ENCODE measurements at places on chromosomes 16 and 17.

- no peak for DNase-seq
These were observed 35.4 kb downstream of the XYLT1 start for GRCh38 chr16:17435318-17435717.

DNA sequence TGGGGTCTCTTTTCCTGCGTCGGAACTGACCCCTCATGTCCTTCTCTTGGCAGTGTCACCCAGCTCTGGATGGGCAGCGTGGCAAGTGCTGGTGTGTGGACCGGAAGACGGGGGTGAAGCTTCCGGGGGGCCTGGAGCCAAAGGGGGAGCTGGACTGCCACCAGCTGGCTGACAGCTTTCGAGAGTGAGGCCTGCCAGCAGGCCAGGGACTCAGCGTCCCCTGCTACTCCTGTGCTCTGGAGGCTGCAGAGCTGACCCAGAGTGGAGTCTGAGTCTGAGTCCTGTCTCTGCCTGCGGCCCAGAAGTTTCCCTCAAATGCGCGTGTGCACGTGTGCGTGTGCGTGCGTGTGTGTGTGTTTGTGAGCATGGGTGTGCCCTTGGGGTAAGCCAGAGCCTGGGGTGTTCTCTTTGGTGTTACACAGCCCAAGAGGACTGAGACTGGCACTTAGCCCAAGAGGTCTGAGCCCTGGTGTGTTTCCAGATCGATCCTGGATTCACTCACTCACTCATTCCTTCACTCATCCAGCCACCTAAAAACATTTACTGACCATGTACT, 13.2 kb downstream of the IGFBP4 start:
- no peak for DNase-seq

DNA sequence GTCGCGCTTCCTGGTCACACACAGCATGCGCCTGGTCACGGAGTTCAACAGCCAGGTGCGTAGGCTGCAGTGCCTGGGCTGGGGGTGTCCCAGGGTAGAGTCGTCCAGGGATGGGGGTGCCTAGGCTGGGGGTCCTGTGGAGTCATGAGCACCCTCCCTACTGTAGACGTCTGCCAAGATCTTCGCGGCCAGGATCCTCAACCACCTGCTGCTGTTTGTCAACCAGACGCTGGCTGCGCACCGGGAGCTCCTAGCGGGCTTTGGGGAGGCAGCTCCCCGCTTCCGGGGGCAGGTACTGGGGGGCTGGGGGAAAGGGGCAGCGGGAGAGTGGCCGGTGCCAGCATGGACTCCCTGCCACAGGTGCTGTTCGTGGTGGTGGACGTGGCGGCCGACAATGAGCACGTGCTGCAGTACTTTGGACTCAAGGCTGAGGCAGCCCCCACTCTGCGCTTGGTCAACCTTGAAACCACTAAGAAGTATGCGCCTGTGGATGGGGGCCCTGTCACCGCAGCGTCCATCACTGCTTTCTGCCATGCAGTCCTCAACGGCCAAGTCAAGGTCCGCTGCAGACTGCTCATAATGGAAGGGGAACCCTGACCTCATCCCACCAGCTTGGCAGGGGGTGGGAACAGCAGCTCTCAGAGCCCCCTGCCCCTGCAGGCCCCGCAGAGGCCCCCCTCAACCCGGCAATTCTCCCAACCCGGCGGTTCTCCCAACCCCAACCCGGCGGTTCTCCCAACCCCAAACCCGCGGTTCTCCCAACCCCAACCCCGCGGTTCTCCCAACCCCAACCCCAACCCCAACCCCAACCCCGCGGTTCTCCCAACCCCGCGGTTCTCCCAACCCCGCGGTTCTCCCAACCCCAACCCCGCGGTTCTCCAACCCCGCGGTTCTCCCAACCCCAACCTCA, 2.4 kb downstream of the PDIA2 start:
- DNase-seq: no peak

- no peak for DNase-seq
These were observed 32.3 kb upstream of the CAPN15 start for GRCh38 chr16:495127-495748.

DNA sequence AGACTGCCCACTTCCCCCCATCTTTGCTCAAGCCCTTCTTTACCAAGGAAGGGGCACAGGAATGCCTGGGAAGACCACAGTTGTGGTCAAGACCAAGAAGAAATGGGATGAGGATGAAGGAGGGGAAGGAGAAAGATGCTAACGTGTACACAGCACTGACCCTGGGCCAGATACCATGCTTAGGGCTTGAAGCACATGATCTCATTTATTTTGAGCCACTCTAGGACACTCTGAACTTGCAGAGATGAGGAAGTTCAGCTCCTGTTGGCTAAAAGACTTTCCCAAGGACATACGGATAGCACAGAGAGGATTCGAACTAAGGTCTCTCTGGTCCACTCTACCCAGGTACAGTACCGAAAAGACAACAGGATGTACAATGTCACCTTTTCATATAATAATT, 42.6 kb downstream of the PIK3R5 start:
- DNase-seq: no peak

- DNase-seq: no peak
These were observed 4.0 kb downstream of the KIFC3 start for GRCh38 chr16:57798267-57798810.

- DNase-seq: no peak
These were observed 1.3 kb upstream of the CYBA start for GRCh38 chr16:88651989-88652761.

- DNase-seq: no peak
These were observed 2.7 kb downstream of the N4BP1 start for GRCh38 chr16:48607056-48607825.

DNA sequence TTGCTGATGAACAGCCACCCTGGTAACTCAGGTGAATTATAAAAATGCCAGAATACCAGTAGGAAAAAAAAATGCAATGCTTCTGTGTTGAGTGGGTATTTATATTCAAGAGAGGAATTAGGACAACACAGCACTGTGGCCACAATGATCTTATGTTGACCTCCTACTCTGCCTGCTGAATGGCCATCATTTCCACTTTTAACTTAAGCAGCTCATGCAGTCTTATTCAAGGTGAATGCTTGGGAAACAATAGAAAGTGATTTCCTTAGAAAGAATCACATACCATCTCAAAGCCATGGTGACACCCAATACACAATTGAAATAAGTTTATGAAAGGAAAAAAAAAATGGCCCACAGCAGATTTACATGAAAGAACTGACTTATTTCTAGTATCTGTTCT, 224.0 kb downstream of the CDH8 start:
- no peak for DNase-seq

GRCh38 chr16:1416521-1416941, 2.0 kb upstream of the UNKL start:
- DNase-seq: no peak

GRCh38 chr16:54931120-54932014, 702 bp downstream of the IRX5 start:
- DNase-seq: no peak
